ENCODE measurements at places on chromosomes 13 and 19.

GRCh38 chr13:74409551-74409950, 275.3 kb upstream of the KLF12 start:
- no peak for DNase-seq

GRCh38 chr13:89704040-89704439, 1643.4 kb upstream of the MIR17HG start:
- DNase-seq = no peak

GRCh38 chr13:27650312-27650711, 28.6 kb downstream of the POLR1D start:
- DNase-seq = no peak

- DNase-seq = no peak
These were observed 615.5 kb upstream of the KLHL1 start for GRCh38 chr13:70723732-70724131.

GRCh38 chr13:66347486-66348117, 882.5 kb downstream of the PCDH9 start:
- DNase-seq = no peak

DNA sequence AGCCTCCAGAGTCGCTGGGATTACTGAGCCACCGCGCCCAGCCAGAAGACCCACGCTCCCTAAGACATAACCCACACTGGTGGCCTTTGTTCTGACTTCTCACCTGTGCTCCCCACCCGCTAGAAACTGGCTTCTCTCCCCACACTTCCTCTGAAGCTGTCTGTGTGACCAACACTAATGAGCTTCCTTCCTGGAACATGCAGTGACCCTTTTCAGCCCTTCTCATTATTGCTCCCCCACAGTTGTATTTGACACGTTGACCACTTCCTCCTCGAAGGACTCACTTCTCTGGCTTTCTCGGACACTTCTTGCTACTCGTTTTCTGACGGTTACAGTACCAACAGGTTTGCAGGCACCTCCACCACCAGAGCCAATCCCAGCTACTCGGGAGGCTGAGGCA, 10.9 kb downstream of the NCR1 start:
- no peak for DNase-seq

- DNase-seq = no peak
These were observed 149.5 kb downstream of the SLC7A1 start for GRCh38 chr13:29446016-29446415.

GRCh38 chr13:51645154-51645650, 60.9 kb downstream of the WDFY2 start:
- no peak for DNase-seq

DNA sequence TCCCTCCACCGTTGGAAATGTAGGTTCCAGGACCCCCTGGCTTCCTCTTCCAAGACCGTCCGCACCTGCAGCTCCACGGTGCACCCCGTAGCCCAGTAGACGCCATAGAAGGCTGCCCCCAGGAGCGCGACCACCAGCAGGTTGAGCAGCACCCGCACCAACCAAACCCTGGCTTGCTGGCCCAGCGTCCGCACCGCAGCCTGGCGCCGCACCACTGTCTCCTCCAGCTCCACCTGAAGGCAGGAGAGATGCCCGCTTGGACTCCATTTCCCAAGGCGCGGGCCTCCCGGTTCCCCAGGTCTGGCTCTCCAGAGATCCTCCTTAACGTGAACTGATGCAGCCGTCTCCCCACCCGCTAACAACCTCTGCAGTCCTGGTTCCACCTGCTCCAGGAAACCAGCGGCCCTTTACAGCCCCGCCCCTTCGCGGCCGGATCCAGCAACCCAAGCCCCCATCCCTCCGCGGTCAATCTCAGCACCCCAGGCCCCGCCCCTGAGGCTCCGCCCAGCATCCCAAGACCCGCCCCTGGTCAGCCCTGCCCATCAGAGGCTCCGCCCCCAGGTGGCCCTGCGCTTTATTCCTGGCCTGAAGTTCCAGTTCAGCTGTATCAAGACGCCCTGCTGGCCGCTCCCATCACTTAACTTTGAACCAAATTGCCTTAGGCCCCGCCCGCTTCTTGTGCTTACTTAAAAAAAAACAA, 5.0 kb upstream of the LENG1 start:
- peak; percentile 75 for DNase-seq

GRCh38 chr13:43153436-43154090, 130.2 kb downstream of the DNAJC15 start:
- DNase-seq = no peak

GRCh38 chr13:95224064-95224463, 77.2 kb downstream of the ABCC4 start:
- no peak for DNase-seq

DNA sequence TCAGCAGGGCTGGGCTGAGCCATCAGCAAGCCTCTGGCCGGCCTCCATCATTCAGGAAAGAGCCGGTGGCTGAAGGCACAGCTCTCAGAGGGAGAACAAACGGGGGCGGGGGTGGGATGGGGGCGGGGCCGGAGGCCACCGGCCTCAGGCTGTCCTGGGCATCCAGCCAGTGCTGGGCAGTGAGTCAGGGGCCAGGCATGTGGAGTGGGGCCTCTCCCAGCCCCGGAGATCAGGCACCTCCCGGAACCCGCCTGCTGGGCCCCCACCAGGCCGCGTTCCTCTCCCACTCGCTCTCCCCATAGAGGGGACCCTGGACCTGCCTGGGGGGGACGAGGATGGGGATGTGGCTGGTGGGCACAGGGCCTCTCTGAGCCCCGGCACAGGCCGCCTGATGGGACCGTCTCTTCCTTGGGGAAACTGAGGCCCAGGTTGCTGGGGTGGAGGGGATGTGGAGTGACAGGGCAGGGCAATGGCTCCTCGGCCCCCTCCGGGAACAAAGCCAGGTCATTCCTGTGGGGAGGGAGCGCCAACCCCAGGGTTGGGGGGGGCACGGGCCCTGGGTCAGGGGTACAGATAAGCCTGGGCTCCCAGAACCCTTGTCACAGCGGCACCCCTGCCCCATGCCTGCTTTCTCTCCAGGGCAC, 12.9 kb downstream of the SPC24 start:
- DNase-seq = no peak

GRCh38 chr13:85170372-85170771, 628.8 kb downstream of the SLITRK6 start:
- DNase-seq = no peak

- no peak for DNase-seq
These were observed 100.4 kb downstream of the COL4A2 start for GRCh38 chr13:110407531-110407930.

GRCh38 chr19:54654447-54655321, 8.1 kb upstream of the LILRB4 start:
- no peak for DNase-seq

DNA sequence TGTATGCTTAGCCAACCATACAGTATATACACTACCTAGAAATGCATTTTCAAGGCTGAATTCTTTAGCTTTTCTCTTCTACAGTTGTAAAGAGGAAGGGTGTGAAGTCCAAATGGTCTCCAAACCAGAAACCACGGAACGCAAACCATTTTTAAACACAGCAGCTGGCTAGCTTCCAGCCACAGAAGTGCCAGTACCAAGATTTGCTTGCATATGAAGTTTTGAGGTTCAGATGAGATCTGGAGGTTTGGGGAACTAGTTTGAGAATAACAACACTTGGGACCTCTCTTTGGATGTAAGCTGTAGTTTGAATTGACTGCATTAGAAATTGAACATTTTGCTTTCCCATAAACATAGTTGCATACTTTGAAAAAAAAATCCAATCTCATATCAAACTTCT, 1243.5 kb downstream of the EFNB2 start:
- no peak for DNase-seq

DNA sequence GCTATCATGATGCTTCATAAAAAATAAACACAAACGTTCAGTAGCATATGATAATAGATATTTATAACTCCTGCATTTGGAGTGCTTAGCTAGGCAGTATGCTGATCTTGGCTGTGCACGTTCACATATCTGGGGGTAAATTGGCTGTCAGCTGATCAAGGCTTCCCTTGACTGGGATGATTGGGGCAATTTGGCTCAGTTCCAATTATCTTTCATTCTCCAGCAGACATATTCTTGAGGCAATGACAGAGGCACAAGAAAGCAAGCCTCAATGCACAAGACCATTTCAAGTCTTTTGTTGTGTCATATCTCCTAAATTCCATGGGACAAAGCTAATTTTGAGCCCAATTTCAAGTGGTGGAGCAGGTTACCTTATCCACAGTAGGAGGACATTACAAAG, 142.0 kb downstream of the DLEU7 start:
- DNase-seq = no peak

- DNase-seq = no peak
These were observed 73.4 kb downstream of the AKAP11 start for GRCh38 chr13:42345367-42345766.

DNA sequence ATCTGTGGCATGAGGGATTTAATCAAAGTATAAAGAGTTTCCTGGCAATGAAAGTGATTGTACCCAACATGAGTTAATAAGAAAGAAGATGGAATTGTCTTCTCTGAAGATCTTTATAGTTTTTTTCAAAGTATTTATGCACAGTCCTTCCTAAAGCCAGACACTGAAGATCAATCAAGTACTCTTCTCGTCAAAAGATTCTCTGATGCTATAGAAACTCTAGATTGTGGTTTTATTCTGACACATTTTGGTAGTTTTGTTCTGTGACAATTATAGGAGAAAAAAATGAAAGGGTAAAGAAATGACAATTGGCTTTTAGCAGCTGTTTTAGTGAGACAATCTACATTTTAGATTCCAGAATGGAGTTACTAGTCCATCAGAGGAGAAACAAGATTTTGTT, 10.4 kb upstream of the ENOX1 start:
- DNase-seq = no peak

DNA sequence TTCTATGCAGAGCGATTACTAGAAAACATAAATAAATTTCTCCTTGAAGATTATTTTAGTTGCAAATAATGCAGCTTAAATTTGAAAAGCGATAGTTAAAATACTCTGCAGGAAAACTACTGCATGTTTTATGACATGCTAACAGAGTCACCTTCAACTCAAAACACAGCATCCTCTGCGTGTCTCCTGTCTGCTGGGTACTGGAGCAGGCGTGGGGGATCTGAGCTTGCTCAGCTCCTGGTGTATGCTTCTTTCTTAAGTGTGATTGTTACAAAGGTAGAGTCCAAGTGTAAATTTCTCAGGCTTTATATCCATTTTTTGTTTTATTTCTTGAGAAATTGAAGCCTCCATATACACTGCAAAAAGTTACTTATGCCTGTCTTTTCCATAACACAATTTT, 15.3 kb downstream of the SPATA13 start:
- DNase-seq = no peak

DNA sequence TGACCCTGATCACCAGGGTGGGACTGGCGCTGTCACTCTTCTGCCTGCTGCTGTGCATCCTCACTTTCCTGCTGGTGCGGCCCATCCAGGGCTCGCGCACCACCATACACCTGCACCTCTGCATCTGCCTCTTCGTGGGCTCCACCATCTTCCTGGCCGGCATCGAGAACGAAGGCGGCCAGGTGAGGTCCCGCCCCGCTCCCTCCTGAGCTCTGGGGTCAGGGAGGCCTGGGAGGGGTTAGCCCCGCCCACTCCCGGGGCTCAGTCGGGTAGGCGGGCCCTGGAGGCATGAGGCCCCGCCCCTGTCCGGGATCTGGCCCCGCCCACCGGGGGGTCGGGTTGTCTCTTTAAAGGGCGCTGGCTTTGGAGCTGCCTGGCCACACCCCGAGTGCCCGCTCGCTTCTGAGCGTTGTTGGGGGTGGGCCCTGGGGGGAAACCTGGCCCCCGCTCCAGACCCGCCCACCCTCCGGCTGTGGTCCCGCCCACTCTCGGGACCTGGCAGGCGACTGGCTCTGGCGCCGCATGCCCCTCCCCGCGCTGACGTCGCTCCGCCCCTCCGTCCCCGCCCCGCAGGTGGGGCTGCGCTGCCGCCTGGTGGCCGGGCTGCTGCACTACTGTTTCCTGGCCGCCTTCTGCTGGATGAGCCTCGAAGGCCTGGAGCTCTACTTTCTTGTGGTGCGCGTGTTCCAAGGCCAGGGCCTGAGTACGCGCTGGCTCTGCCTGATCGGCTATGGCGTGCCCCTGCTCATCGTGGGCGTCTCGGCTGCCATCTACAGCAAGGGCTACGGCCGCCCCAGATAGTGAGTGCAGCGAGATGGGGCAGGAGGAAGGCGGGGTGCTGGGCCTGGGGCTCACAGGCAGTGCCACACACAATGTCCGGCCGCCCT, 13.1 kb downstream of the DDX39A start:
- DNase-seq = peak; percentile 89

- DNase-seq = no peak
These were observed 60.0 kb downstream of the ZAR1L start for GRCh38 chr13:32254916-32255723.

DNA sequence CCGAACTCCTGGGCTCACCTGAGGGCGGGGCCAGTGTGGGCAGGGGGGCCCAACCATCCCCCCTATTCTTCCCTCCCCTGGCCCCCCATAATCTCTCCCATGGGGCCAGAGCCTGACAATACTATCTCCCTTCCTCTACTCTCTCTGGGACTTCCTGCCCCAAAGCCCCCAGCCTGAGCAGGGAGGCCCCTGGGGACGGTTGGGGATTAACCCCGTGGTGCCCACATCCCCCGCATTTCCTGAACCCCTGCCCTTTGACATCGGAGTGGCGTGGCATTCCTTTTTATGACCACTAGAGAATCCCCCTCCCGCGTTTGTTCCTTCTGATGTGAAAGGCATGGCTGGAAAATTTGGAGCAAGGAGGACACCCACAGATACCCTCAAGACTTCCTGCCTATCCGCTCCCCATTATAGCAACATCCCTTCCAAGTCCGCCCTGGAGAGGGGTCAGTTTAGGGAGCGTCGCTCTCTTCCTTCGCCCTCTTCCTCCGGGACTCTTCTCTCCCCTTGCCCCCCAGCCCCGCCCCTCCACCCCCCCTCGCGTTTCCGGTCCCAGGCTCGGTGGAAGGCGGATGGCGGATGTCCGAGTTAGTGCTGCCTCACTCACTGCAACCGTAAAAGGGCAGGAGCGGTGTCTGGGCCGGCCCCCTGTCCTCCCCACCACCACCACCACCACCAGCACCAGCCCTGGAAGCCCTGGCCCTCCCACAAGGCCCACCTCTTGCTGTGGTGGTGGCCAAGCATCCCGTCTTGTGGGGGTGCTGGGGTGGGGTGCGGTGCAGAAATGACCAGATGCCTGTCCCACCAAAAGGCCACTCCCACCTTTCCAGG, 1.8 kb downstream of the VASP start:
- DNase-seq = peak; percentile 8

DNA sequence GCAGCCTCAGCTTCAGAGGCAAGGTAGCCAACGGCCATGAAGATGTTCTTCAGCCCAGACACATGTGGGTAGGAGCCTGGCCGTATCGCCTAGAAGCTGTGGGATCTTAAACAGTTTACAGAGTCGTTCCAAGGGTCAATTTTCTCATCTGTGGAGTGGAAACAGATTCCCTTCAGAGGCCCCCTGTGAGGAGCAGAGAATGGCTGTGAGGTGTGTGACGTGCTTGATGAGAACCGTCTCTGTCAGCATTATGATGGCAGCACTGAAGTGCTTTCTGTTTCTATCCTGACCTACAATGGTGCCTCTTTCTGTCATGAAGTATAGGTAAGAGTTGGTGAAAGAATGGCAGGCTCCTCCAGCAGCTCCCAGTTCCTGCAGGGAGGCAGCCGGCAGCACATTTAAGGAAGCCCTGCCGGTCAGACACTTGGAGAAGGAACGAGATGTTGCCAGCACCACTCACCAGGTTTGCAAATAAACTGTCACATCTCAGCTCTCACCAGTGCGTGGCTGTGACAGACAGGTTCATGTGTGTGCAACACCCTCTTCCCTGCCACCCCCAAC, 277.3 kb downstream of the FOXO1 start:
- DNase-seq = no peak

GRCh38 chr19:2665103-2665502, 37.4 kb downstream of the GNG7 start:
- no peak for DNase-seq

- DNase-seq = no peak
These were observed 88.8 kb downstream of the LMO7 start for GRCh38 chr13:75724752-75725517.

GRCh38 chr19:42091742-42092141, 15.8 kb downstream of the ZNF574 start:
- DNase-seq = no peak

Data from NCI-H774 (cell line).